Muscle of back (tissue), 13 donors: ENCODE measurements at places on chromosomes 1 and 21.

GRCh38 chr1:203142124-203142523, 14.6 kb downstream of the ADORA1 start:
- DNase-seq, result no peak

GRCh38 chr1:193434319-193434718, 247.9 kb upstream of the B3GALT2 start:
- no peak for DNase-seq

DNA sequence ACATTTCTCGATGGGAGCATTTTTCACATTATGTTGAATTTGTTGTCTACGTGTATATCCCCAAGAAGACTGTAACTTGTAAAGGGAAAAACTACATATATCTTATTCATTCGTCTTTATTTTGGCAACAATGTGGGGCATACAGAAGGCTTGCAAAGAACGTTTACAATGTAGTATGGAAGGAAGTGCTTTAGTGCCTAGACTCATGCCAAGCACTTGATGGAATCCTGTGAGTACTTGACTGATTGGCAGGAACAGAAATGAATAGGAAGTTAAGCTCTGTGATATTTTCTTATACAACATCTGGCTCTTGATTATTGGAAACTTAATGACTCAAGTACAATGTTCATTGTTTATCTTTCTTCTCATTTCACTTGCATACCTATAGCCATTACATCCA, 284.4 kb downstream of the LRRC7 start:
- DNase-seq, result peak; percentile 21

- no peak for DNase-seq
Measured at GRCh38 chr1:219759095-219759494, 146.2 kb upstream of the ZC3H11B start.

GRCh38 chr1:161324020-161324419, 9.8 kb downstream of the SDHC start:
- DNase-seq, result no peak

- no peak for DNase-seq
Measured at GRCh38 chr1:47984175-47984789, 12.9 kb downstream of the TRABD2B start.

DNA sequence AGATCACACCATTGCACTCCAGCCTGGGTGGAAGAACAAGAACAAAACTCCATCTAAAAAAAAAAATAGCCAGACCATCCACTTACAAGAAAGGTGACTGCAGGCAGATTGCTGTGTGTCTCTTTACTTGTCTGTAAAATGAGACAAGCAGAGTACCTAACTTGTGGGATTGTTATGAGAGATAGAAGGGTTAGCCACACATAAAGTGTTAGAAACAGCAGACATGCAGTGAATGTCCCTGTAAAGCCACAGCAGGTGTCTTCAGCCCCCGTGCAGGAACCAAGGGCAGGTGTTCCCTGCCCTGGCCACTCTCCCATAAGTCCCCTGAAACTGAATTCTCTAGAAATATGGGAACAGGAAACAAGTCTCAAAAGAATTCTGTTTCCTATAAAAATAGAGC, 40.8 kb upstream of the EFHD2 start:
- no peak for DNase-seq

DNA sequence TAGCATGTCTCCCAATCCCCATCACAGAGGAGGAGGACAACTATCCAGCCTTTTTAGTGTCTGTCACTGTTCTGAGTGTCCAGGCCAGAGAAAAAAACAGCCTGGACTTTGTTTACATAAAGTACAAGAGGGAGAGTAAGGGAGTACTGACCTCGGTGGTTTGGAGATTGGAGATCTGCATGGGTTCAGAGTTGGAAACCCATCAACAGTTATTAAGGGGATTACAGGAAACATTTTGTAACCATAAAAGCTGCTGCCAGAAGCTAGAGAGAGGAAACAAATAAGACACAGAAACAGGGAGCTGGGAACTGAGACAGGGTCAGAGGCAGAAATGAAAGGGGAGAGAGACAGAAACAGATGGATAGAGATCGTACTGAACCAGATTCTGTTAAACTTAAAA, 131.5 kb upstream of the CTTNBP2NL start:
- DNase-seq, result peak; percentile 38

- DNase-seq, result no peak
Measured at GRCh38 chr1:100440075-100440809, 87.9 kb downstream of the CDC14A start.
